AG09309 (cell line): ENCODE measurements at places on chromosomes 4 and X.
A peak's percentile ranks its signal among the peaks of the same experiment; 100 is the strongest.

DNA sequence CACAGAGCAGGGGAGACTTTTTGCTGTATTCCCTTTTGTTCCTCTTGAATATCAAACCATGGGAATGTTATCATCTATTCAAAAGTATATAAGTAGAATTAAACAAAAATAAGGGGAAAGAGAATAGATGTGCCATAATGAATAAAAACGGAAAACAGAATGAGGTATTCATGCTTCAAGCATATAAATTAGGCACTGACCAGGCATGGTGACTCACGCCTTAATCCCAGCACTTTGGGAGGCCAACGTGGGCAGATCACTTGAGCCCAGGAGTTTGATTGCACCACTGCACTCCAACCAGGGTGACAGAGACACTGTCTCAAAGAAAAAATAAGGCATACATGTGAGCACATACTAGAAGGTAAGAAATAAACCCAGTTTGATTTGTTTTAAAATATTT, 16.3 kb upstream of the NEUROG2 start:
- DNase-seq: no peak

GRCh38 chr4:126697748-126698147, 935.0 kb upstream of the INTU start:
- peak; percentile 70 for DNase-seq

GRCh38 chr4:148653681-148654080, 211.5 kb upstream of the NR3C2 start:
- DNase-seq: no peak

DNA sequence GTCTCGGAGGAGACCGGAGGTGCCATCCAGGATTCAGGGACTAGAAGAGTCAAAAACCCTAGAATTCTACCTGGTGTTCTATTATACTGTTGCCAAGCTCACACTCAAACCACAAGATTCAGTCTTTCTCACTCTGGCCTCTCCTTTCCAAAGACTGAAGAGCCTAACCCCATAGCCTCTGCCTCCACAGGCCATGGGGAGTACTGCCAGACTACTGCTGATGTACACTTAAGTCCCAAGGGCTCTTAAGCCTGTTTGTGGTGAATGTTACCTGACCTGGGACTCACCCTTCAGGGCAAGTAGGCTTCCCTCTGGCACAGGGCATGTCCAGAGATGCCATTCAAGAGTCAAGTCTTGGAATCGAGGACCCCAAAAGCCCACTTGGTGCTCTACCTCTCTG, 58.9 kb upstream of the IRS4 start:
- DNase-seq: no peak

- no peak for DNase-seq
Observed at GRCh38 chrX:68703369-68703768, 55.9 kb downstream of the STARD8 start.

DNA sequence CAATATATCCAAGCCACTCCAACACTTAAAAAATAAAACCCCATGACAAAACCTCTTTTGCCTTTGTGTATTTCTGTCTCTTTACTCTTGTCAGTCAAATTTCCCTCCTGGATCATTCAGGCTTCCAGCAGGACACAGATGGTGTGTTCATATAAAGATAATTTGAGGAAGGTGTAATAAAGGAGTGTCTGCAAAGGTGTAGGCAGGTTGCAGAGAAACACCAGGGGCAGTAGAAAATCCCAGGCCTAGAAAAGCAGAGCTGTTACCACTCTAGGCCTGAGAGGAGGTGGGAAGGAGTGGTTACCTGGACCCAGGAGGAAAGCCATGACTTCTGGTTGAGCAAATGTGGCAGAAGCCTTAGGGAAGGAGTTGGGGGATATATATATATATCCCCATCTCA, 28.8 kb downstream of the CHRNA9 start:
- no peak for DNase-seq

DNA sequence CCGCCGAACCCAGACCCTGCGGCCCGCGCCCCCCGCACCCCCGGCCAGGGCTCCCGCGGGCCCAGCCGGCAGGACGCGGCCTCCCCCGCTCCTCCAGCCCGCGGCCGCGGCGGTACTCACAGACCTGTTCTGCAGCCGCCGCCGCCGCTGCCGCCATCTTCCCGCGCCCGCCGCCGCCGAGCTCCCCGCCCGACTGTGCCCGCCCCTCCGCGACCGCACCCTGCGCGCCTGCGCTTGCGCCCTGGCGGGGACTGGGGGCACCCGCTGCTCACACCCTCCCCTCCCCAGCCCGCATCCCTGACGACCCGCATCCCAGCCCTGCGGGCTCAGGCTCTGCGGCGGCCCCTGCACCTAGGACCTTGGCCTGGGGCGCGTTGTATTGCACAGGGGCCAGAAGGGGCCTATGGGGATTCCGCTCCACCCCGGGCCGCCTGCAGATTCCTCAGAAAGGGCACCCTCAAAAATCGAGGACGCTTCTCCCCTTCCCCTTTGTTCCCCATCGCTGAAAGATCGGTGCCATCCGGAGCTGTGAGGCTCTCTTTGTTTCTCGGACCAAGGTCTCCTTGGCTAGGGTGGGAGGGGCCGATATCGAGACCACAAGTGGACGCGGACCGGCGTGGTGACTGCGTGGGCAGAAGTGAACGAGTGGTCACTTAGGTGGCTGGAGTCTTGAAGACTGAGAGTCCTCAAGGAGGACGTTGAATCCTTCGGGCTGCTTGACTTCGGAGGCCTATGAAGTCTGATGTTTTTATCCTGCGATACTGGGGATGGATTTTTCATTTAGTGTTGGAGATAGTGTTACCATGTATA, at the start of gene SGCB:
Gene SGCB (minus strand): TSS at position 197 of the 810 bp plus-strand sequence. CDS start 40 bp downstream, at position 157.
- DNase-seq: no peak

GRCh38 chrX:3129256-3129655, 88.0 kb downstream of the ARSF start:
- DNase-seq: peak; percentile 34

GRCh38 chr4:142402156-142402555, 443.9 kb downstream of the INPP4B start:
- DNase-seq: no peak

- DNase-seq: no peak
Observed at GRCh38 chr4:47711646-47712045, 126.2 kb downstream of the CORIN start.

DNA sequence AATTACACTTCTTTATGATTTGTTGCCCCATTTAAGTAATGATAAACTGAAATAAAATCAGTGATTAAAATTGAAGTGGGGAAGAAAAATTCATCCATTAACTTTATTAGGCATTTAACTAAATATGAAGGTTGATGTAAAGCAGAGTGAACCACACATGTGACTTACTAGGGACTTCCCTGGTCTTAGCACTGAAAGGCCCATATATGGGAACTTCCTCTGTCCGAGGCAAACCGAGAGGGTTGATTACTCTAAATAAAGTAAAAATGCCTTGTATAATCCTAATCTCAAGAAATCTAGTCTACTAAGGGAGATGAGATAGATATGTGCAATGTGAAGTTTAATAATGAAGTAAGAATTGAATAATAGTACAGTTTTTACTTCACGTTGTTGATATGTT, 403.9 kb upstream of the RPS6KA3 start:
- DNase-seq: no peak

- no peak for DNase-seq
Observed at GRCh38 chrX:70444326-70444945, at the start of gene DLG3. DLG3 (plus strand) TSS chrX:70444835; CDS start chrX:70445202, 367 bp downstream.

GRCh38 chrX:112341598-112341997, 259.0 kb upstream of the TRPC5 start:
- no peak for DNase-seq

- DNase-seq: no peak
Observed at GRCh38 chr4:186216465-186217024, 10.8 kb upstream of the KLKB1 start.

DNA sequence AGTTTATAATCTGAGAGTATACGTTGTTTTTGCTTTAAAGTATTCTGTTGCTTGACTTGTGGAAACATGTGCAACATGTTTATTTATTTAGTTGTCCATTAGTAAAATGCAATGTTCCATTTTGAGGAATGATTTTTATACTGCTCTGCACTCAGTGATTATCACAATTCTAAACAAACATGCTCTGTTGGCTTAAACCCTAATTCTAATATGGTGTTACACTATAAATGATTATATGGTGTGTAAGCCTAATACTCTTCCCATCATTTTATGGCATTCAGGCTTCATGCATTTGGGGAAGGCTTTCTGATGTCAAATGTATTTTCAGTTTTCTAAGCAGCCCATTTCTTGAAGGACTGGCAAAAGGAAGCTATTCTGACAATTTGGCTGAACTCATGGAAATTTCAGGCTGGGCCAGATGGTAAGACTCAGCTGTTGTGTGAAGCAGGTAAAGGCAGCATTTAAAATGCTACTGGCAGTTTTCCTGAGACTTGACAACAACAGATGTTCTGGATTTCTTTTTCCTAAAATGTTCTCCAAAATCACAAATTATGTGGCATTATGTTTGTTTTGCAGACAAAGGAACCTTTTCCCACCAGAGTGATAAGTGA, 336.7 kb upstream of the GNPDA2 start:
- DNase-seq: no peak

- DNase-seq: no peak
Observed at GRCh38 chr4:158722917-158723793, at the start of gene PPID. PPID (minus strand) TSS chr4:158723396; CDS start chr4:158723288, 108 bp downstream.

DNA sequence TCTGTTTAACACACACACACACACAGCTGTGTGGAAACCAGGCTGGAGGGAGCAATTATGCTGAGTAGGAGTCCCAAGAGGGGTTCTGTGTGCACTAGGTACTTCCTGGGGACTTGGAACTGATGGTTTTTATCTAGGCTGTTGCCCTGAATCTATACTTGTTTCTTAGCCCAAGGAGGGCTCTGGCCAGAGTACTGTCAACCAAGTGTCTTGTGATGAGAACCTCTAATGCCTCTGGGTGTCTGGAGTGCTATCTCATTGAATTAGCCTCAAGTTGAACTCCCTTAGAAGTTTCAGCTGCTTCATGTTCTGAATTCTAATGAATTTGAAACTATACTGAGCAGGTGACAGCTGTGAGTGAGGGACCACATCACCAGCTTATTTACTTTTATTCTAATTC, 16.6 kb downstream of the ARHGAP24 start:
- DNase-seq: no peak

GRCh38 chr4:12399781-12400180, 971.1 kb upstream of the HS3ST1 start:
- DNase-seq: no peak

GRCh38 chr4:150033901-150034300, 44.3 kb upstream of the DCLK2 start:
- DNase-seq: no peak

GRCh38 chr4:128793859-128794672, 15.4 kb upstream of the JADE1 start:
- DNase-seq: no peak
